ENCODE measurements at places on chromosomes 7 and 10.

DNA sequence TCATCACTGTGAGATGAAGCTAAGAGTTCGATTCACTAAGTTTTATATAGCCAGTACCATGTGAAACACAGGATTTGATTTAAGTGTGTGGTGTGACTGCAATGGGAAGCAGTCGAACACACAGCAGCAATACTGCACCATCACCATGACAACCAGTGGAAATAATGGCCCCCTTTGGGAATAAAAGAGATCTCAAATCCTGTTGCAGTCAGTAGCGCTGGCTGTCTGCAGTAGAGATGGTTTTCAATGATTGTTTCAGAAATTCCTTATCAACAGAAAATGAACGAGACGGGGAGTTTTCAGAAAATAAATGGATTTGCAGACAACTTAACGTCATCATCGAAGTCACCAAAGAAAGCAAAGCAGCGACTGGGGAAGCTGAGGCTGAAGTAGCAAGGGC, 91.0 kb downstream of the PTPRE start:
- no peak for DNase-seq

DNA sequence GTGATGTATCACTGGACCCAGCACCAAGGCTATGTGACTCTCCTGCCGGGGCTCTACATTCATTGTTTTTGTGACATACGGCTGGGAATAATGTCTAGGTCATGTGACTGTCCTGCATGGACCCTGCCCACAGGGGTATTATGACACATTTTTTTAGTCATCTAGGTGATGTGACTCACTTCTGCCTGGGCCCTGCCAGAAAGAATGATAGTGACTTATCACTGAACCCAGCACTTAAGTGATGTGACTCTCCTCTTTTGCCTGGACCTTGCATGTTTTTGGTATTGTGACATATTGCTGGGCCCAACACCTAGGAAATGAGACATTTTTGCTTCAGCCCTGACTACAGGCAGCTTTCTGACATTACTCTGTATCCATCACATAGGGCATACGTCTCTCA, 51.1 kb upstream of the ZNF107 start:
- DNase-seq = no peak

DNA sequence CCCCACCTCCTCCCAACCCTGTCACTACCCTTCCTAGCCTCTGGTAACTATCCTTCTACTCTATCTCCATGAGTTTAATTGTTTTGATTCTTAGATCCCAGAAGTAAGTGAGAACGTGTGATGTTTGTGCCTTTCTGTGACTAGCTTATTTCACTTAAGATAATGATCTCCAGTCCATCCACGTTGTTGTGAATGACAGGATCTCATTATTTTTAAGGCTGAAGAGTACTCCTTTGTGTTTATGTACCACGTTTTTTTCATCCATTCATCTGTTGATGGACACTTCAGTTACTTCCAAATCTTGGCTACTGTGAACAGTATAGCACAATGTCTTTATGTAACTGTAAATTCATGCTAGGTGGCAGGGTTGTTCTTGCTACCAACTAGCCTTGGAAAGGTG, 461.6 kb downstream of the PLXDC2 start:
- DNase-seq = no peak

DNA sequence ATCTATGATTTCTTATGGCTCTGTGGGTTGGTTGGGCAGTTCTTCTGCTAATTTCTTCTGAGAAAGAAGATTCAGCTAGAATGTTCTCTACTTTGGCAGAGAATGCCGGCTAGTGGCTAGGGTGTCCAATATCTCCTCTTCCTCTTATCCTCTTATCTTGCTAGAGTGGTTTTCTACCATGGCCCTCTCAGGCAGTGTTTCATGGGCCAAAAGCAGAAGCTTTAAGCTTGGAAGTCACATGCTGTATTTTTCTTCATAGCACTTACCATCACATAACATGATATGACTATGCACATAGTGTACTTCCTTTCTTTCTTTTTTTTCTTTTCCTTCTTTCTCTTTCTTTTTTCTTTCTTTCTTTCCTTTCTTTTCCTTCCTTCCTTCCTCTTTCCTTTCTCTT, 140.0 kb downstream of the ITGB8 start:
- DNase-seq = no peak

GRCh38 chr7:158934628-158935027, 78.3 kb downstream of the DYNC2I1 start:
- DNase-seq = no peak

GRCh38 chr10:46231087-46231486, 55.7 kb upstream of the ANTXRL start:
- no peak for DNase-seq

All from activated CD4-positive, alpha-beta T cell treated with anti-CD3 and anti-CD28 coated beads, Interleukin-2, Interleukin-6, amounts not matched to agents 100 ng/mL and 50 ng/mL, durations not matched to agents 16 hours and 8 hours (primary cell).